Stimulated activated naive CD8-positive, alpha-beta T cell treated with anti-CD3 and anti-CD28 coated beads, Interleukin-15, Interleukin-2, amounts not matched to agents 100 U/mL and 50 U/mL, for 24 hours (primary cell): ENCODE measurements at places on chromosomes 4 and X.

GRCh38 chr4:59956366-59956765 is 1243.8 kb upstream of the ADGRL3 start:
- DNase-seq: no peak

GRCh38 chr4:183617075-183617474 is 41.9 kb downstream of the RWDD4 start:
- DNase-seq: no peak

DNA sequence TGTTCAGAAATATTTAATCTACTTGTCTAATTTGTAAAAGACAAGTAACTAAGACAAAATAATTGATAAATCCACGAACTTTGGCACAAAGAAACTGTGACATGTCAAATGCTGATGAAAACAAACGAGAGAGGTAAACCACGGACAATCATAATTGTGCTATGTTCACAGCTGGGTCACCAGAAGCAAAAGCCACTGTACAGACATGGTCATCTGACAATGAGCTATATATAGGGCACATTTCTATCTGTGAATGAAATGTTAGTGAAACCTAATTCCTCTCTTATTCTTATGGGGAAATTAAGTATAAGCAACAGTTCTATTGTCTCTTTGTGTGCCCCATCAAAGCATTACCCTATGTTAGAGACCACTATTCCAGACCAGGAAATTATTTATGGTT is 444.0 kb upstream of the TRAM1L1 start:
- DNase-seq: no peak

- DNase-seq: no peak
Measured at GRCh38 chrX:10945498-10945897, 165.6 kb upstream of the HCCS start.

DNA sequence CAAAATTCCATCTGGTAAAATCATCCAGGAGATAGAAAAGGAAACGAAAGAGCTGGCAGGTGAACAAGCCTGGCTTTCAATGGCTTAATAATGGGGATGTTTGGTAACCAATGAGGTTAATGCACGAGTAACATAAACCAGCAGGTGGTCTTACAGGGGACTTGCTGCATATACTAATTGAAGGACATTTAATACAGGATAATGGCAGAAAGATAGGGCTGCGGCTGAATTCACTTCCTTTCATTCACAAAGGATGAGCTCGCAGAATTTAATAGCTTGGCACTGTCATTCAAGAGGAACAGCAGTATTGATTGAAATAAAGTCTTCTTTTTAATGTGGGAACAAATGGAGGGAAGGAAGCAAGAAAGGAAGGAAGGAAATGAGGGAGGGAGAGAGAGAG is 156.3 kb upstream of the RAI2 start:
- DNase-seq: no peak

GRCh38 chr4:17613761-17614415 is 553 bp upstream of the MED28 start:
- peak; percentile 8 for DNase-seq

GRCh38 chrX:38882894-38883626 is 81.8 kb downstream of the MID1IP1 start:
- DNase-seq: no peak

DNA sequence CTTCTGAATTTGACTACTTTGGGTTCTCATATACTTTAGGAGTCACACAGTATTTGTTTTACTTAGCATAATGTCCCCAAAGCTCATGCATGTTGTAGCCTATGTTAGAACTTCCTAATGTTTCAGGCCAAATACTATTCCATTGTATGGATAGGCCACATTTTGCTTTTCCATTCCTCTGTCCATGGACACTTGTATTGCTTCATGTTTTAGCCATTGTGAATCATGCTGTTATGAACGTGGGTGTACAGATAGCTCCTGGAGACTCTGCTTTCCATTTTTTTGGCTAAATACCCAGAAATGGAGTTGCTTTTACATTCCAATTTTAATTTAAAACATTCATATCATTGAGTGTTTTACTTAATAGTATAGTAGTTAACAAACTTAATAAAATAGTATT is 54.5 kb downstream of the HTT start:
- DNase-seq: no peak

DNA sequence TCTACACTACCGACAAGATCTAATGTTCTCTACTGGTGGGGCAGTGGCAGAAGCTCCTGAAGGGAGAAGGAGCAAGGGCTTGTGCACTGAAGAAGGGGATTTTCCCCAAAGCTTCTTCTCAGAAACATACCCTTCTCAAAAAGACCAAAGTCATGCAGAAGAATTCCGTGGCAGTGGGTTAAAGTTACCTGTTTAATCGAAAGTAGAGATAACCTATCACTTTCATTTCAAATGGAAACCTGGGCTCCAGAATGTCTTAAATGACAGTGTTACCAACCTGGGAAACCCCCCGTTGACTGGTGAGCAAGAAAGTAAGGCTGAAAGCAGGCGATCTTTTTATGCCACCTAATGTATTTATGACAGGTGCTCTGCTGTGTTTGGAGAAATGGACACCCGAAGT is 92.5 kb upstream of the TEX13D start:
- peak; percentile 36 for DNase-seq

DNA sequence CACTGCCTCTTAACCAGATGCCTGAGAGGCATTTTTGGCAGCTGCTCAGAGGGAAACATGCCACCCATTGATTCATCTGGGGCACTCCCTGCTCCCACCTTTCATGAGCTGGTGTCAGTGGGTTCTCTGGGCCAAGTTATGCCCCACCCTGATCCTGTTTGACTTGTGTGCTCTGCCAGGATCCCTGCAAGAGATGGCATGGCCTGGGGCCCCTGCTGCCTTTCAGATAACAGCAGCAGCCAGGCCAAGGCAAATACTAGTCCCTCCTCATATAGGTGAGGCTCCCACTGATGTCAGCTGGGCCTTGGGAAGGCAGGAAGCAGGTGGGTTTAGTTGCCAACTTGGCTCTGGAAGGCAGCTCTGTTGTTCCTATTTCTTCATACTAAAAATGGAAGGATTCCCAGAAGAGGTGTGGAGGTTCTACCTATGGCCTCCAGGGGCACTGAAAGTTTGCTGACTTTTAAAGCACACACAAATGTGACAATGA is 192.9 kb upstream of the RBPJ start:
- no peak for DNase-seq

GRCh38 chr4:141307241-141307689 is 86.6 kb downstream of the ZNF330 start:
- DNase-seq: peak; percentile 70
